ENCODE measurements at places on chromosomes 12 and 14. TPM values are rescaled to one million over a fixed set of nuclear protein-coding genes. Genes with fewer than 3 reads are reported as not detected.
A peak's percentile ranks its signal among the peaks of the same experiment; 100 is the strongest.

DNA sequence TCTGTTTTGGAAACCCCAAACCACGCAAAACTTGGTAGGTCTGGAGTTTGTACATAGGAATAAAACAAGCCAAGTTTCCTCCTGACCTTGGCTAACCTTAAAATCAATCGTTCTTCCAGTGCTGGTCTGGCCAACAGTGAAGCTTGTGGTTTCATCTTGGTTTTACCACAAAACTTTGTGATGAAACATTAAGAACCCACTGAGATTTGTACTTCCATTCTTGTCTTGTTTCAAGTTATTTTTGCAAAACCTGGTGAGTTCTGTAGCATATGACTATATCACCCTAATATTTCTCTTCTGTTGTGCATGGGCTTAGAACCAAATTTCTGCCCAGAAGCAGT, 26.4 kb downstream of the SIX1 start:
- DNase-seq: no peak

Gene ART4
- total RNA-seq: not detected

GRCh38 chr12:76529226-76529918, 30.2 kb downstream of the OSBPL8 start:
- DNase-seq: no peak

Gene TAS2R31
- total RNA-seq: 2.7 TPM

Gene ETFBKMT
- 1.0 TPM for total RNA-seq

Gene C1QL4
- total RNA-seq: 1.7 TPM

DNA sequence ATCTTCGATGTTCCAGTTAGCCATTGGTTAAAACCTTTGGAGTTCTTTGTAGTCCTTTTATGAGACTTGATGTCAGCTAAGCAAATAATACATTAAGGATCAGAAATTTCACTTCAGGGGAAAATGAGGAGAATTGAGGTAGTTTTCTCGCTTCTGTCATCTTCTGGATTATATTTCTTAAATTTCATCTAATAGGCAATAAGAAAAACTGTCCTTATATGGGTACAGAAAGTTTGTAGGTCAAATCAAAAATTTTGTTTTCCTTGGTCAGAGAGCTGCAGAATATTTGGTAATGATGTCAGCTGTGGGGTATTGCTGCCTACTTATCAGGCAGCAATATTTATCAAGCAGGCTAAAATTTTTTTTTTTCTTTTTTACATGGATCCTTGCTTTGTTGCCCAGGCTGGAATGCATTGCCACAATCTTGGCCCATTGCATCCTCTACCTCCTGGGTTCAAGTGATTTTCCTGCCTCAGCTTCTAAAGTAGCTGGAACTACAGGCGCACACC, 37.1 kb downstream of the RIMKLB start:
- no peak for DNase-seq

DNA sequence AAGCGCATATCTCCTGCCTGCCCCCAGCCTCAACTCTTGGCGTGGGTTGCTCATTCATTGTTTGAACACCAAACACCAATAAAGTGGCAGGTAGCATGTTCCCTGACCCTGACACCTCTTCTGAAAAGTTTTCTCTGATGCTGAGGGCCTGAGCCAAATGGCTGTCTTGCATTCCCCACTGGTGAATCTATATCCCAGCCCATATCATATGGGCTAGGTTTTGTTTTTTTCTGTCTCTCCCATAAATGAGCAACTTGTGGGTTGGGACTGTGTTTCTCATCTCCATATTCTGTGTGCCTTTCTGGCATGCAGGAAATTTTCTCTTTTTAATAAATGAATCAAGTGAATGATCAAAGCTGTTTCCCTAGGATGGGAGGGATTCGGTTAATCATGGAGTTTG, 5.0 kb downstream of the MYO1A start:
- no peak for DNase-seq

DNA sequence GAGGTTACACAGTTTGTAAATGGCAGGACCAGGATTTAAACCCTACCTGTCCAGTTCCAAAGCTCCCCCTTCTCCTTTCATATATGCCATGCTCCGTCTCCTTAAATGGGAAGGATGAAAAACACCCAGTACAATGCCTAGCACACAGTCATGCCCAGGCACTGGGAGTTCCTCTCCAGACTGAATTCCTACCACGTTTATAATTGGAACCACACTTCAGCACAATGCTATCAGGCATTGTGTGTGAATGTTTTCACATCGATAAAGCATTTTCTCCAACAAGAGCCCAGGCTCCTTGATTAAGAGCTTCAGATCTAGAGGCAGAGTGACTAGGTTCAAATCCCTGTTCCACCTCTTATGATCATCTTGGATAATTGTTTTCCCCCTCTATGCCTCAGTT, 2.7 kb upstream of the NUAK1 start:
- DNase-seq: no peak

Gene AICDA
- not detected for total RNA-seq

GRCh38 chr14:103100281-103101121, 6.0 kb downstream of the EXOC3L4 start:
- no peak for DNase-seq

Gene OR4E2
- total RNA-seq: not detected

Gene KRT77
- not detected for total RNA-seq

DNA sequence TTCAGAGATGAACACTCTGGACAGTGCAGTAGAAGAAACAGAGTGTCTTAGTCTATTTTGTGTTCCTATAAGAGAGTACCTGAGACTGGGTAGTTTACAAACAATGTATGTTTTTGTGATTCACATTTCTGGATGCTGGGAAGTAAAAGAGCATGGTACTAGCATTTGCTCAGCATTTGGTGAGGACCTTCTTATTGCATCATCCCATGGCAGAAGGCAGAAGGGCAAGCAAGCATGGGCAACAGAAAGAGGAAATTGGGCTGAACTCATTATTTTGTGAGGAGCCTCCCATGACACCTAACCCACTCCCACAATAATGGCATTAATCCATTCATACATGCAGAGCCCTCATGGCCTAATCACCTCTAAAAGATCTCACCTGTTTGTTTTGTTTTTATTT, 8.0 kb downstream of the ANKS1B start:
- DNase-seq: no peak

- DNase-seq: peak; percentile 4
Measured at GRCh38 chr14:100891501-100892445, 11.7 kb downstream of the RTL1 start.

GRCh38 chr12:60112763-60113162, 516.9 kb downstream of the SLC16A7 start:
- no peak for DNase-seq

GRCh38 chr14:95268350-95268749, 51.4 kb downstream of the CLMN start:
- peak; percentile 16 for DNase-seq

Gene SLC38A1
- total RNA-seq: 167 TPM

DNA sequence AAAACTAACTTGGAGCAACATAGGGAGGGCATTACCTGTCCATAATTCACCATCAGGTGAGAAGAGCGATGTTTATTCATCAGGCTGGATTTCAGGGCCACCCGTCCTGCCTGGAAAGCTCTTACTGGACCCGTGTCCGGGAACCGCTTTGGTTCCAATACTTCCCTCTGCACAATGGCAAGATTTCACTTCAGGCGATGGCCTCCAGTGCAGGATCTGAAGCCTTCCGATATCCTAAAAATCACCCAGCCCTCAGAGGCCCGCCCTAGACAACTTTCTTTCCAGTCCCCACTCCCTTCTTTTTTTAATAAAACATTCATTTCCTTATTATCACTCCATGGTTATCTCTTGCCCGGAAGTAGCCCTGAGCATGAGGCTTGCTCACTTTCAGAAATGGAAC, 92.5 kb downstream of the BCL11B start:
- no peak for DNase-seq

DNA sequence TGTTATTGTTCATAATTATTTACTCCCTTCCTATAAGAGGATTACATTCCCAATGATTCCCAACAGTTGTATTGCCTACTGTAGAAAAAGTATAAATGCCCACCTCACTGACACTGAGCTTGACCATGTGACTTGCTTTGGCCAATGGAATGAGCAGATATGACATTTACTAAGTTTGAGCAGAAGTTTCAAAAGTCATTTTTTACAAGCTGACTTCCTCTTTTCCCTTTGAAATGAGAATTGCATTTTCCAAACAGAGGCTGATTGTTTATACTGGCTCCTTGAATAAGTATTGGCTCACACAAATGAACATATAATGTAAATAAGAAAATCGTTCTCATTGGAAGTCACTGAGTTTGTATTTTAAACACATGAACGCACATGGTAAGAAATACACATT, 116.4 kb upstream of the LRFN5 start:
- no peak for DNase-seq

DNA sequence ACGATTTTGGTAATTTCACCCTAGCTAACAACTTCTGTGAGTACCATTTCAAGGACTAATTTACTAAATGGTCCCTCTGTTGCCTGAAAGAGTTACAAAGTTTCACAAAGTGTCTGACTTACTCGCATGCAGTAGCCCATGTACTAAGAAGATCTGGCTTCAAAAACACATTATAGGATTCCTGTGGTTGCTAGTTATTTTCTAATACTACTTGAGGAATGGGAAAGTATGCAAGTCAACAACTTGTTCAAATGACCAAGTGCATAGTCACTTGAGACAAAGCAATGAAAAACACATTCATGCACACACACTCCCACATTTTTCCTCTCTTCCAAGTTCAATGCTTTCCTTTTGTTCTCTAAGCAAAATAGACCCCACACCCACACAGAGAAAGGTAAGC, 219.7 kb upstream of the TMPO start:
- DNase-seq: no peak

DNA sequence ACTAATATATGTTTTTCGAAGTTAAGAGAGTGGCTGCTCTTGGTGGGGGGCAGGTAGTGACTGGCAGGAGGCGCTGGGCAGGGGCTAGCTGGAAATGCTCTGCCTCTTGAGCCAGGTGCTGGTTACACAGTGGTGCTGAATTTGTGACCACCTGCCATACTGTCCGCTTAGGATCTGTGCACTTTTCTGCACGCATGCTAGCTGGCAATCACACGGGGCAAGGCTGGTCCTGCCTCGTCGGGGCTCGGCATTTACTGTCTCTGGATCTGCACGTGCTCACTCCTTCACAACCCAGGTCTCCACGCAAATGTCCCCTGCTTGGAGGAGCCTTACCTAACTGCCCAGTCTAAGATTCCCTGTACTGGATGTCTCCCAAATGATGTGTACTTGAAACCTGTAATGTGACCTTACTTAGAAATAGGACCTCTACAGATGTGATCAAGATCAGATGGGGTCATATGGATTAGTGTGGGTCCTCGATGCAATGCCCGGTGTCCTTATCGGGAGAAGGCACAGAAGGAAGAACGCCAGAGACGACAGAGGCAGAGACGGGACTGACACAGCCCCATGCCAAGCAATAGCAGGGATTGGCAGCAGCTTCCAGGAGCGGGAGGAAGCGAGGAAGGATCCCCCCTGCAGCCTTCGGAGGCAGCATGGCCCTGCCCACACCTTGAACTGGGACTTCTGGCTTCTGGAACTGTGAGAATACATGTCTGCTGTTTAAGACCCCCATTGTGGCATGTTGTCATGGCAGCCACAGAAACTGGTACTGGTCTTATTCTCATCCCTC, 59.5 kb downstream of the RBM19 start:
- DNase-seq: no peak

Gene NEUROD4
- not detected for total RNA-seq

Gene TAS2R9
- total RNA-seq: 0.16 TPM

GRCh38 chr14:35509846-35510245, 24.1 kb upstream of the INSM2 start:
- no peak for DNase-seq

- DNase-seq: no peak
Measured at GRCh38 chr14:72699852-72700257, 194.0 kb downstream of the DPF3 start.

Gene ADAMTS20
- total RNA-seq: 0.03 TPM
